ENCODE measurements at places on chromosomes 6 and 20.

DNA sequence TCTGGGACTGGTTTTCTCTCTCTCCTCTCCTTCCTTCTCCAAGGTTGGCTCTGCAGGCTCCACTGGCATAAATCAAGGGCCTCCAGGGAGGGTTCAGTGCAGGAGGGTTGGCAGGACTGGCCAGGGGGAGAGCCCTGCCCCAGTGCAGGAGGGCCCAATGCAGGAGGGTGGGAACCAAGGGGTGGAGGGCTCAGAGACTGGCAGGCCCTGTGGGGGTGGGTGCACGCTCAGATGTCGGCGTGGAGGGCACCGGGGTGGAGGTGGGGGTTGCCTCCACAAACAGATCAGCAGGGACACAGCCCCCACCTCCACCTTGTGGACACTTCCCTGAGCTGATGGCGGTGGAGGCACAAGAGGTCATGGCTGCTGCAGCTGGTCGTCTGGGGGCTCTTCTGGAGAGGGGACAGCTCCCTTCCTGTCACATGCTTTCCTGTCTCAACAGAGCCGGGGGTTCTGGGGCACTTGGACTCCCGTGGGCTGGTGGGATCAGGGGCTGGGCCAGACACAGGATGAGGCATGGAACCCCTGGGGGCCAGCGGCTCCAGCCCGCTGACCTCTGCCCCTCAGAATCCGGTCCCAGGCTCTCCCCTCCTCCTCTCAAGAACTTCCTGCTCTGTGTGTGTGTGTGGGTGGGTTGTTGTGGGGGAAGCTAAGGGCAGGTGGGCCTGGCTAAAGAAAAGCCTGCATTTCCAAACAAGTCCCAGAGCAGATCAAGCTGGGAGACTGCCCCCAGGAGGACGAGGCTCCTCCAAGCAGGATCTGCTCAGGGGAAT is 2.7 kb upstream of the ABHD16B start:
- DNase-seq, result peak; percentile 62

- DNase-seq, result no peak
These were observed 133.8 kb downstream of the CLIC5 start for GRCh38 chr6:45881705-45882467.

- no peak for DNase-seq
These were observed 33.4 kb downstream of the MTRES1 start for GRCh38 chr6:107061125-107062020.

DNA sequence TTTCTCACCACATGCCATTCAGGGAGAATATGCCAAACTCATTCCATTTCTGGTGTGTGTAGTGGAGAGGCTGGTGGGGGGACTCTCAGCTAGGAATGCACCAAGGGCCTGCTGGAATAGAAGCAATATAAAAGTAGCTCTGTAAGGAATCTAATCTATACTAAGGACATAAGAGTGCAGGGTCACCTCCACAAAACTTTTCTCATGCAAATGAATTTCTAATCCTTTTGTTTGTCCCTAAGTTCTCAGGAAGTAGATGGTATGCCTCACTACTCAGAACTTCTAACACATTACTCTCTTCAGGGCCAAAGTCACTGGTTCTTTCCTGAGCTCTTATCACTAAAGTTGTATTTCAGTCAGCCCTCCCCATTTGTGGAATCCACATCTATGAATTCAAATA is 427.2 kb downstream of the C6orf118 start:
- DNase-seq, result no peak

DNA sequence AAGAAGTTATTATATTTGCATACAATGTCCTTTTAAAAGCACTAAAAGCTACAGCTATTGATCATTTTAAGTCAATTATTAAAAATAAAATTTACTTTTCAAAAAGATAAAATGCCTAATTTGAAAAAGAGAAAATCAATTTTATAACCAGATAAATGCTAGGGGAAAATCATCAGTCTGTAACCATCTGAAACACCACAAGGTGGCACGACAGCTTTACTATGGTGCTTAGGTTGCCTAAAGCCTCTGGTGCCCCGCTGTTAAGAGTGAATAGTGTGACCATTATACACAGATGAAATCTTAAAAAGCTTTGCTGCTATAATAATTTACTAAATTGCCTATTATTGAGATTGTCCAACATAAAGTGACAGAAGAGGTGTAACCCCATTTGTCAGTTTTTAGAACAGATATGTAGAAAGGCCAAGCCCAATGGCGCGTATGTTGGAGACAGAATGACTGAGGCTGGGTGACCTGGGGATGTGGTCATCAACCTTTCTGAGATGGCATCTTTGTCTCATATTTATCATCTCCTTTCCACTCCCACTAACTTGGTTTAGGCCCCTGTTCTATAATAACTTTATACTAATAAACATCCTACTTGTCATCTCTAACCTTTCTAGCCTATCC is 100.8 kb downstream of the MOXD1 start:
- DNase-seq, result peak; percentile 28

GRCh38 chr20:20393207-20394120 is 25.6 kb downstream of the INSM1 start:
- no peak for DNase-seq

- DNase-seq, result no peak
These were observed 261.7 kb upstream of the NOX3 start for GRCh38 chr6:155717374-155717773.

DNA sequence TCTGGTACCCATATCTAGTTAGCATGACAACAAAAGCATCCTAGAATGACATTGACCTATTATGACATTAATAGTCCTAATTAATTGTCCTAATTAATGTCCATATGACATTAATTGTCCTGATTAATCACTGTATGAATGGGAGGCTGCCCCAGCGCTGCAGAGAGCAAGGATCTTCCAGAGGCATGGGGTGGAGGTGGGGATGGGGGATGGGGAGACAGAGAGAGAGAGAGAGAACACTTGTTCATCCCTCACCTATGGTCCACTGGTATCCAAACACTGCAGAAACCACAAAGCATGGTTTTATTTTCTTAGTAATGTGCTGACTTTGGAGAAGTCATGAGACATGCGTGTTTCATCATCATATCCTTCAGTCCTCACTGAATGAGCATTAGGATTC is 235.1 kb downstream of the FNDC1 start:
- no peak for DNase-seq

DNA sequence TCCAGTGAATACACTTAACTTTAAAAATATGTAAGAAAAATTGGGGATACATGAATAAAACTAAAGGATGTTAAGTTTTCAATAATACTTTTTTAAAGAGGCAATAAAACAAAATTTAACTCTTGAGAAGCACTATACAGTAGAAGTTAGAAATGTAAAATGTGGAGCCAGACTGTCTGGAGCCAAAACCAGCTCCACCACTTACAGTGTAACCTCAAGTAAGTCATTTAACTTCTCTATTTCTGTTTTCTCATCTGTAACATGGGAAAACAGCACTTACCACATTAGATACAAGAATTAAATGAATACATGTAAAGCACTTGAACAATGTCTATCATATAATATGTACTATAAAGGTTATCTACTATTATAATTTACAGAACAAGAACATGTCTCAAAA is 6.7 kb downstream of the ATG5 start:
- DNase-seq, result no peak

DNA sequence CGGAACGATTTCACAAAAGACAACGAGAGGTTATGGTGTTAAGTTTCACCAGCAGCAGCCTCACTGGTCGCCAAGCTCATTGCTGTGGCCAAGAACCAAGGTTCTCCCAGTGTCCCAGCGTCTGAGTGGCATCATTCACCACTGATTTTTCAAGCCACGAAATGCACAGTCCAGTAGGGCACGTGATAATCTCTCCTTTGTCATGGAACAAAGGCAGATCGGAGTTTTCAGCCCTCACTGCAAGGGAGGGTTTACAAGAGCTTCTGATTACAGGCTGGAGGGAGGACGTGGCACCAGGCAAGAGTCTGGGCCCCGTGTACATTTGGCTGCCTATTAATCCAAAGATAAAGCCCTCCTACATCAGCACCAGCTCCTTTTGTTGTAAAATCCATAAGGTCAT is 2.0 kb downstream of the CD24 start:
- peak; percentile 12 for DNase-seq

- no peak for DNase-seq
These were observed 45.7 kb downstream of the ILRUN start for GRCh38 chr6:34650823-34651222.

GRCh38 chr6:44771647-44772415 is 384.3 kb downstream of the CDC5L start:
- no peak for DNase-seq

GRCh38 chr6:16854986-16855385 is 93.7 kb upstream of the ATXN1 start:
- DNase-seq, result no peak
